KG1 (cell line): ENCODE measurements at places on chromosomes 3 and 15.

- no peak for DNase-seq
These were observed 13.9 kb downstream of the TRH start for GRCh38 chr3:129988429-129988828.

- no peak for DNase-seq
These were observed 6.6 kb upstream of the ICE2 start for GRCh38 chr15:60485365-60486055.

DNA sequence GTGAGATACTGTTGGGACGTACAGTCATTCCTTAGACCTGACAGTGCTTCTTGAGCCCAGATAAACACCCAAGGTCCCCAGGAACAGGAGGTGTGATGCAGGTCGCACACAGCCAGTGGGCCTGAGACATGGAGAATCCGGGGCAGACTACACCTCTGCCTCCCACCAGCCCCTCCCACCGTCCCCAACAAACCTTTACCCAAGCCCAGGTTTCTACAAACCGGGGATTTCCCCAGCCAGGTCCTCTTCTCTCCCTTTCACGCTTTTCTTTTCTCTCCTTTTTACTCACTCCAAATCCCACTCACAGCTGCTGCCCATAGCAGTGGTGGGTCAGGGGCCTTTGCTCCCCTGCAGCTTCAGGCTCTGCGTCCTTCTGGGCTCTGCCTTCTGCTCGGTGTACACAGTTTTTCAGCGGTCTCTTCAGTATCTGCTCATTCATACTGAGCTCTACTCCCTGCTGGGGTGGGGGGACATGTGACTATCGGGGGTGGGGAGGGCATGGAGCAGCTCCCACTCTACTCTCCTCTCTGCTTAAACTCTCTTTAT, 4.8 kb upstream of the PCSK6 start:
- no peak for DNase-seq

DNA sequence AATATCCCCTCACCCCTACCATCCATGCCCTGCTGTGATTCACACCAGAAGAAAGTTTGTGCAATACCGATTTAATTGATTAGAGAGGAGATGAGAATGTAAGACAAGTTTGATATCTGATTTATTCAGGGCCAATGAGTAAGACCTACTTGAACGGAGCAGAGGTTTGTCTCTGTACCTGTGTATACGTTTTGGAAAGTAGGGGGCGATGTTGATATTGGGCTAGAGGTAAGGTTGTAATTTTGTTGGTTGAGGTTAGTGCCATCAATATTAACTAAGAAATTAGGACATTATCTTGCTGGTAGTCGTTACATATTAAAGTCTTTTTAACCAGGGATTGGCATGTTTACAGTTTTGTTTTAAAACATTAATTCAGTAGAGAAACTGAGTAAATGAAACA, 20.5 kb downstream of the EAF2 start:
- no peak for DNase-seq

- DNase-seq, result no peak
These were observed 1.0 kb upstream of the IGF2BP2 start for GRCh38 chr3:185825639-185826481.

DNA sequence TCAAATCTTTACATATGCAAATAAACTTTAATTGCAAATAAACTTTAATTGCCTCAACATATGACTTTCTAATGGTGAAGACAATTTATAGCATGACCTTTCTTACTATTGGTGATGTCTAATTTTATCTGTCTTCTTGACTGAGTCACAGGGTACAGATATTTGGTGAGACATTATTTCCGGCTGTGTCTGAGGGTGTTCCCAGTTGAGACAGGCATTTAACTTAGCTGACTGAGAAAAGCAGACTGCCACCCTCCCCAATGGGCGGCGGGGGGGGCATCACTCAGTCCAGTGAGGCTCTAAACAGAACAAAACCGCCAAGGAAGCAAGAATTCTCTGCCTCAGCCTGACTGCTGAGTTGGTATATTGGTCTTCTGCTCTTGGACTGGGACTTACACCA, 160.0 kb downstream of the TBL1XR1 start:
- no peak for DNase-seq

DNA sequence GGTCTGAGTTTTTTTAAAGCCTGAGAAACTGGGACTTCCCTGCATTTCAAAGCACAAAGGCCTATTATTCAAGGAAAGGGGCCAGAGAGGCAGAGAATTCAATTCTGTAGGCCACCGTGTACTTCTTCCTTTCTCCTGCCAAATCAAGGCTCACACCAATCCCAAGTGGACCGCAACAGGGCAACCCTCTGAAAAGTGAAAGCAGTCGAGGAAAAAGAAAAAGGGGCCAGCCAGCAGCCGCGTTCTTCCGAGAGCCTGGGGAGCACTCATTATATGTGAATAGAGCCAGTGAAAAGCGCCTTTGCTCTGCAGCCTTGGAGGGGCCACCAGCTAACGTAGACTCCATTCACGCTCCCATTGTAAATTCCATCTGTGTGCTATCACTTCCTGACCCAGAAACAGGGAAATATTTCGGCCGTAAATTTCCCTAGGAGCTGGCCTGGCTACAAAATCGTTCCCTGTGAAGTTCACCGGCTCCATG, 45.9 kb upstream of the THUMPD3 start:
- DNase-seq, result no peak

DNA sequence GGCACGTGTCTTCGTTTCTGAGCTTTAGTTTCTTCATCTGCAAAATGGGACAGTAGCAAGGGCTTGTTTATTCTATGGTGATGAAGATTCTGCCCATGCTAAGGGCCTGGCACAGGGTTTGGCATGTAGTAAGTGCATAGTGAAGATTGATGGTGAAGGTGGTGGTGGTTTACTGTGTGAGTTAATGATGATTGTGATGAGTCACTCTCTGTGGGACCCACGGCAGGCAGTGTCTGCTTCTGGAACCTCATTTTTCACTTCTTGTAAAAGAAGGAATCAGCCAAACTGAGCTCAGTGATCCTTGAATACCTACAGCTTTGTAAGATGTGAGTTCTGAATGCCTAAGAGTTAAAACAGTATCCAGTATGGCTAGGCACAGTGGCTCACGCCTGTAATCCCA, 86.2 kb upstream of the LRTM1 start:
- no peak for DNase-seq

- DNase-seq, result no peak
These were observed 189.8 kb downstream of the MBNL1 start for GRCh38 chr3:152458376-152459117.

DNA sequence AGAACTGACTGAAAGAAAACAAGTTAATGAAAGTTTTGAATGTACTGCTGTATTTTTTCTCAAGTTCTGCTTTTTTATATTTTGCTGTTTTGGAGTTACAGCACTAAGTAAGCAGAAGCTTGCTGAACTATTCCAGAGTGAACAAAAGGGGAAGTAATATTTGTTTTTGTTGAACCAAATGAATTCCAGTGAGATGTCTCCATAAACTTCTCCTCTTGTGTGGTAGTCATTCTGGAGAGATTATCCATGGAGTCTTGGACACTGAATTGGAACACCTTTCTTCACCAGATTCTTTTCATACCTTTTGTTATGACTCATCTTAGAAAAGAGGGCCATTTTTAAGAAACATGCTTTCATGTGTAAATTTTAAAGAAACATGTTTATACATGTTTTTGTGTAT, 8.8 kb downstream of the ANKUB1 start:
- peak; percentile 40 for DNase-seq

GRCh38 chr15:41876007-41876406, 17.8 kb downstream of the SPTBN5 start:
- DNase-seq, result no peak

- no peak for DNase-seq
These were observed 25.9 kb downstream of the PLD1 start for GRCh38 chr3:171784387-171784786.

- no peak for DNase-seq
These were observed 462.1 kb downstream of the MFSD1 start for GRCh38 chr3:159263750-159264553.

GRCh38 chr3:48299746-48300712, 33.4 kb downstream of the SPINK8 start:
- DNase-seq, result peak; percentile 31

GRCh38 chr3:143265501-143266070, 146.0 kb downstream of the CHST2 start:
- no peak for DNase-seq

- DNase-seq, result no peak
These were observed 2.3 kb downstream of the POPDC2 start for GRCh38 chr3:119657887-119658702.

DNA sequence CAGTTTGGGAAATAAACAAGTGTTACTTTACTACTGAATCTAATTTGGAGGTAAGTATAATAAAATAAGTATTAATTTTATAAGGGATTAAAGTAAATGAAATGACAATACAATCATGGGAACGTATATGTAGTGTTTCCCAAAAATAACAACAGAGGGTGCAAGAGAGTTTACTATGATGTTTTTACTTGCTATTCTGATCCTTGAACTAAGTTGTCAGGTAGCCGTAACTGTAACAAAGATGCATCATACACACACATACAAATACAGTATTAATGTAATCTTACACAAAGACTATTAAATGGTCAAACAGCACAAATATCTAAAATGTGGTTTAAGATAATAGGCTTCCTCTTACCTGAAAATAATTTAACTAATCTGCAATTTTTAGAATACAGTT, 311.4 kb downstream of the TBC1D5 start:
- no peak for DNase-seq

- no peak for DNase-seq
These were observed 6.3 kb downstream of the ST3GAL6 start for GRCh38 chr3:98769448-98769847.

DNA sequence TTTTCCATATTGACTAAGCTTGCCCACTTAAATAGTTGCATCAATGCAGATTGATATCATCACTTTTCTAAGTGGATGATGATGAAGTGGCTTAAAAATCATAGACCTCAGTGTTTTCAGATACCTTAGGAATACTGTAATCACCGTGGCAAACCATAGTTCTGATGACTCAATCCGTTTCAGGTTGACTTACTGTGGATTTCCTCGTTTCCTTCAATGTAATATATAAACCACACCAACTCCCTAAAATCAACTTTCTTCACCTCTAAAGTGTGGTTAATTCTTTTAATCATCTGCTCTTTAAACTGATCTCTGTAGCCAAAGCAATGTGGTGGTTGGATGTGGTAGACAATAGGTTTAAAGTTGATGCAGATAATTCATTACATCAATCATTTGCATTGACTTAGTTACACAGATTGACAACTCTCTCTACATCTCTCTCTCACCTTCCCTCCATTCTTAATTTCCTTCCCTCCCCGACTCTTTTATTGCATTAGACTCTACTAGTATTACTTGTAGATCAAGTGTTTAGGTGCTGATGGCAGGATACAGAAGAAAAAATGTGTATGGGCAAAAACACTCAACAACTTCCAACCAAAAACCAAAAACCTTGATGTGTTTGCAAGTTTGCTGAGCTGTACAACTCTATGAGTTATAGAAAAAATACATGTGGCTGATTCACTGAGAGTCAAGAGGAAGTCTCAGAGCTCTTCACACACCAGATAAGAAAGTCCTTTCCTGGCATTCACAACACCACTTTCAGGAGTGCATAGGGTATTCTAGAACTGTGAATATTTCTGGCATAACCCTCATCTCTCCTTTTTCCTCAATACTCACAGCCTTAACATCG, 243.5 kb downstream of the NFKBIZ start:
- DNase-seq, result no peak

DNA sequence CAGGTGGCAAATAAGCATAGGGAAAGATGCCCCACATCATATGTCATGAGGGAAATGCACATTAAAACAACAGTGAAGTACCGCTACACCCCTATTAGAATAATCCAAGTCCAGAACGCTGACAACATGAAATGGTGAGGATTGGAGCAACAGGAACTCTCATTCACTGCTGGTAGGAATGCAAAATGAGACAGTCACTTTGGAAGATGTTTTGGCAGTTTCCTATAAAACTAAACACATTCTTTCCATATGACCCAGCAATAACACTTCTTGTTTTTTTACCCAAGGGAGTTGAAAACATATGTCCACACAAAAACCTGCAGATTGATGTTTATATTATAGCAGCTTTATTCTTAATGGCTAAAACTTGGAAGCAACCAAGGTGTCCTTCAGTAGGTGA, 116.4 kb upstream of the TOPAZ1 start:
- DNase-seq, result no peak

DNA sequence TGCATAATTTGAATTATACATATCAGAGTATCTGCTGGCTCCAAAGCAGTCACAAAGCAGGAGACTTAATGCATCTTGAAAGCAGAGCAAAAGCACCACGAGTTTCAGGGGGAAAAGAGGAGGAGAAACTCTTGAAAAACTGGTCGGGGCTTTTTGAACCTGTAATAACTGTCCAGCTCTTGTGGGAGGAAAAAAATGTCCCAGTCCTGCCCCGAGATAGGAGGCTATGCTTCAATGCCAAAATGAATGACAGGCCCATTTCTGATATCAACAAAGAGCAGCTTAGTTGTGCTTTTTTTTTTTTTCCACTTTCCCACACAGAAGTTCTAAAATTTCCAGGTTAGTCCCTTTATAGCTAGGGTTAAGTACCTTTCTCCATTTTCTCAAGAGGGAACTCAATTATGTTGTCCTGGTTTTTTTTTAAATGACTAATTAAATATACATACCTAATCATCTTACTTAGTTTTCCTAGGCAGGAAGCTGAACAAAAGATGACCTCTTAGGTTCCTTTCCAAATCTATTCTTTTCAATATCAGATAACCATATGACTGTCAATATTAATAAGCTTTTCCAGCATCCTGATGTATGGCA, 120.2 kb downstream of the TFDP2 start:
- DNase-seq, result no peak

DNA sequence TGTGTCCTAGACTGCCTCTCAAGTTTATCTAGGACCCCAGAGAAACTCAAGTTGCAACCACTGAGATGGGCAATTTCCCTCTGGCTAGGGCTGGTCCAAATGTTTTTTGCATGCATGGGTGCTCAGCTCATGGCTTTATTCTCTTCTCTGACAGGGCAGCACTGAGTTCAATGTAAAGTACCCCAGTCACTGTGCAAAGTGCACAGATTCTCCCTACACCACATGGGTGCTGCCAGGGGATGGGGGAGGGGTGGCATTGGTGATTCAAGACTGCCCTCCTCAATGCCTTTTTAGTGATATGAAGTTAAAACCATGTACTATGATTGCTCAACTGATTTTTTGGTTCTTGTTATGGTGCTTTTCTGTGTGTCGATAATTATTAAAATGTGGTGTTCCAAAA, 14.8 kb upstream of the RAD51 start:
- no peak for DNase-seq

GRCh38 chr3:100128565-100128964, 14.3 kb upstream of the FILIP1L start:
- no peak for DNase-seq

GRCh38 chr3:136173939-136174490, 22.1 kb downstream of the MSL2 start:
- no peak for DNase-seq

GRCh38 chr3:35617370-35617769, 22.0 kb upstream of the ARPP21 start:
- DNase-seq, result no peak

- DNase-seq, result peak; percentile 27
These were observed 240.7 kb downstream of the SHOX2 start for GRCh38 chr3:157865352-157866000.

GRCh38 chr3:26505399-26505798, 117.2 kb upstream of the LRRC3B start:
- no peak for DNase-seq

- DNase-seq, result no peak
These were observed 4.1 kb upstream of the GCSAM start for GRCh38 chr3:112136959-112137693.
